ENCODE measurements at places on chromosomes 12 and 14.

DNA sequence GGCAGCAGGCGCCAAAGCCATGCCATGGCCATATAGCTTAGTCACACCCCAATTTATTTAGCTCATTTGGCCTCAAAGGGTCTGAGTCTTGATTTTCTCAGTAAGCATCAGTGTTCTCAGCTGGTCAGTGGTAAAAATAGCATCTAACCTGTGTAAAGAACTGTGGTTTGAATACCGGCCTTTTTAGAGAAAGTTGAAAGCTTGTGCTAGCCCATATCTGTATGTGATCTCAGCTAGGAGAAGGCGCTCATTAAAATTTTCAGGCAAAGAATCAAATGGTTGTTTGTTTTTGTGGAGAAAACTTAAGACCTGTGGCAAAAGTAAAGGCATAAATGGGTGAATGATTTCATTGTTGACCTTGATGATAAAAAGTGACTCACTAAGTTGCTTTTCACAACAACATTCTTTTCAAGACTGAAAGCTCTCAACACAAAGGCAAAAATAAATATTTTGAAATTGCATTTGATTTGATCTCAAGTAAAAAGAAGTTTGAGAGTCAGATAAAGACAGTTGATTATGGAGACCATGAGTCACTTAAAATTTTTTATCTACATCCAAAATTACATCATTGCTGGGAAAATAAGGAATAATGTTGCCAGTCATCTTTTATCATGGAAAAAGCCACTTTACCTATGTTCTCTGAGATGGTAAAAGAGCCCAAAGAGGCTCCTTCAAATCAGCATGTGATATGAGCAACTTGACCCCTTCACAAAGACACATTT, 128.5 kb upstream of the RGS6 start:
- DNase-seq, result no peak

GRCh38 chr14:96117101-96117897, 78.1 kb downstream of the C14orf132 start:
- no peak for DNase-seq

- no peak for DNase-seq
Observed at GRCh38 chr12:94012071-94012470, 136.3 kb upstream of the PLXNC1 start.

GRCh38 chr12:66678338-66679275, at the start of gene GRIP1:
TSS of gene GRIP1 (minus strand) at chr12:66679076. CDS start at chr12:66678904, 172 bp downstream.
- DNase-seq, result no peak

- no peak for DNase-seq
Observed at GRCh38 chr12:58925111-58925611, 4.9 kb upstream of the LRIG3 start.

DNA sequence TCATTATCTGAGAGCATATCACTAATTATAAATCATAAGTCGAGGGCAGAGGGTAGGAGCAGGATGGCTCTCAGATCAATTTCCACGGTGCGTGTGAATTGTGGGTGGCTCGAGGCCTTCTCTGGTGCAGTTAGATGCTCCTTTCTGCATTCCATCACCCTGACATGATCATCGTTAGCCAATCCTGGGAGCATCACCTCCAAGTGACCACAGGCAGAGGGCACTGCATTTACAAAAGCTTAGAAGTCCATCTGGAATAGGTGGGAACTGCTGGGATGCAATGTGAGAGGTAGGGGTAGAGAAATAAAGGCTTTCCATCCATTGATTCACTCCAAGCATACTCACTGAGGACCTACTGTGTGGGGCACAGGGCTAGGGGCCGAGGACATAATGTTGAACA, 538.2 kb upstream of the TBX3 start:
- DNase-seq, result no peak

DNA sequence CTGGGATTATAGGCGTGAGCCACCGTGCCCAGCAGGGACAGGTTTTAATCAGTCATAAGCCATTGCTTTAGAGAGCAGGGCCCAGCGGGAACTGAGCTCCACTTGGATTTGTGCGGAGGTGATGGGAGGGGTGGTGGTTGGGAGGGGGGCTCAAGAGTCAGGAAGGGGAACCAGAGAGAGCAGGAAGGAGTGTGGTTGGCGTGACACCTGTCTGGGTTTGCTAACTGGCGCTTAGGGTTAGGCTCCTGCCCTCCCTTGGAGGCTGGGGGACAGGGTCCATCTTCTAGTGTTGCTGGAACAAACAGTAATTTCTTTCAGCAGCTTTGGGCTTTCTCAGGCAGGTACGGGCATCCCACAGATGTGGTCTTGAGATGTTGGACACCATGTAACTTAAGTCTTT, 7.5 kb upstream of the ALDH2 start:
- DNase-seq, result no peak

GRCh38 chr12:112496496-112496895, 77.7 kb downstream of the PTPN11 start:
- no peak for DNase-seq

- DNase-seq, result peak; percentile 5
Observed at GRCh38 chr12:66409195-66409871, 107.0 kb downstream of the HELB start.

- no peak for DNase-seq
Observed at GRCh38 chr12:64528616-64529015, 76.7 kb downstream of the TBK1 start.

DNA sequence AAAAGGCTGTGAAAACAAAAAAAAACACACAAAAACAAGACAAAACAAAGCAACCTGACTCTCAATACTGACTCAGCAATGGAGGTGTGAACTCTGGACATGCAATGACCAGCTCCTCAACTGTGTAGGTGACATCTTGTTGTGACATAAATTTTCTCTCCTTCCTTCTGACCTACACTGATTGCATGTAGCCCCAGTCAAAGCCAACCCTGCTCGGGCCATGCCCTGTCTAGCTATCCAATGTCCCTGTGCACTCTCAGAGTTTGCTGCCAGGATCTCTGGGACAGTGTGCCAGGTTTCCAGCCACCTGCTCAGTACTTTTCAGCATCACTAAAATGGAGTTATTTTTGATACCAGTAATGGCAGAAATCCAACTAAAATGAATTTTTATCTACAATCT, 18.9 kb upstream of the CRACR2A start:
- no peak for DNase-seq

- DNase-seq, result no peak
Observed at GRCh38 chr12:71410844-71411243, 28.8 kb upstream of the LGR5 start.

DNA sequence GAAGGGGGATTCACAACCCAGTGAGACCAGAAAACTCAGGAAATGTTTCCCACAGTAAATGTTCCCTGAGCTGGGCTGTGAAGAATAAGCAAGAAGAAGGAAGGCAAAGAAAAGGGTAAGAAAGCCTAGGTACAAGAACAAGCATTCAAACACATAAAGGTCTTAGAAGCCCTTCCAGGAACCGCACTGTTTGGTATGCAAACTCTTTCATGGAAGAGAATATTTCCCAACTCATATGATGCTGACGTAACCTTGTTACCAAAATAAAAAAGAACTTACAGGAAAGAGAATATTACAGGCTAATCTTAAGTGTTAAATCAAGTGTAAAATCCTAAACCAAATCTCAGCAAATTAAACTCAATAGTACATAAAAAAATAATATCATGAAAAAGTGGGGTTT, 23.6 kb downstream of the MED6 start:
- no peak for DNase-seq

DNA sequence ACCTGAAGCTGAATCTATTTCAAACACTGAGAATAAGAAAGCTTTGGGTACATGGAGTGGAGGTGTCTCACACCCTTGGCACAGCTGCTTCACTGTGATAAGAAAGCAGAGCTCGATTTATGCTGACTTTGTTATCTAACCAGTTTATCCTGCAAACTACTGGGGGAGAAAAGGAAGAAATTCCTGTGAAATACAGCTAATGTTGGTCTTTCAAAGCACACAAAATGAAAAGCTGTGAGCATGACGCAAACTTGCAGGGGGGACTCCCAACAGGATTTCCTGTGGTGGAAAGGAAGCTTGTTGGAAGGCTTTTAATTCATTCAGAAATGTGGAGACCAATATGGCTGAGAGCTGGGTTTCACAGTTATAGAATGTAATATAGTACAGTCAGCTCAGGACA, 53.4 kb downstream of the SRGAP1 start:
- no peak for DNase-seq

DNA sequence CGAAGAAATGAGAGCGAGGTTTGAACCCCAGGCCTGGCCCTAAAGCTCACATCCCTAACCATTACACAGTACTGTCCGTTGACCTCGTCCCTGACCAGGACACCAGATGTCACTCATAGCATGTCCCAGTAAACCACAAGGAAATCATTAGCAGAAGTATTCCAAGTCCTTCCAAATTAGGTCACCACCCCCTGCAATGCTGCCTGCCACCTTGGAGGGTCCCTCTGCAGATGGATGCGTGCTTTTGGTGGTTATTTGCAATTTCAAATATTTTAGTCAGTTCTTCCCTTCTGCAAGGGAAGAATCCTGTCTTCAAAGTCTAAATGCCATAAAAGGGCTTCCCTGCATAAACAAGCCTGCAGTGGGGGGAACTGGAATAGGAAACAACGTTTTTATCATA, 71.3 kb downstream of the CLMN start:
- DNase-seq, result no peak

DNA sequence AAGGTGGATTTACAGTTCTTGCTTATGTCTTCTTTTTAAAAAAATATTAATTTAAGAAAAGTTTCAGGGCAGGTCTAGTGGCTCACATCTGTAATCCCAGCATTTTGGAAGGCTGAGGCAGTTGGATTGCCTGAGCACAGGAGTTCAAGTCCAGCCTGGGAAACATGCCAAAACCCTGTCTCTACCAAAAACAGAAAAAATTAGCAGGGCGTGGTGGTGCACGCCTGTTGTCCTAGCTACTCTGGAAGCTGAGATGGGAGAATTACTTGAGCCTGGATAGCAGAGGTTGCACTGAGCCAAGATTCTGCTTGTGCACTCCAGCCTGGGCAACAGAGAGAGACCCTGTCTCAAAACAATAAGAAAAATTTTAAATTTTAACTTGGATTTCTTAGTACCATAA, 5.4 kb upstream of the TAS2R46 start:
- DNase-seq, result no peak

- DNase-seq, result no peak
Observed at GRCh38 chr12:63440048-63440447, 228.2 kb downstream of the DPY19L2 start.

DNA sequence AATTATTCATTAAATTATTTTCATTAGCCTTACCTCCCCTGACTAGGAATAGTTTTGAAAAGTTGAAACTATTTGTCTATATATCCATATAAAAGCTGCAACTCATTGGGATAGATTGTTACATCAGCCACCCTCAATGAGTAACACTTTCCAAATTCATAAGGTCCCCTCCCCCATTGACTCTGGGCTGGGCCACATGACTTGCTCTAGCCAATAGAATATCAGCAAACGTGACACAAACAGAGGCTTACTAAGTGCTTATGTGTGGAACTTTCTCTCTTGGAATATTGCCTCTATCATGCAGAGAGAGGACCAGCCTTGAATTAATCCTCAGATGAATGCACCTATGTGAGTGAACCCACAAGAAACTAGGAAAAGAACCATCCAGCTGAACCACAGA, 213.7 kb downstream of the CCDC59 start:
- DNase-seq, result no peak

- no peak for DNase-seq
Observed at GRCh38 chr14:37138898-37139297, 33.5 kb downstream of the SLC25A21 start.

DNA sequence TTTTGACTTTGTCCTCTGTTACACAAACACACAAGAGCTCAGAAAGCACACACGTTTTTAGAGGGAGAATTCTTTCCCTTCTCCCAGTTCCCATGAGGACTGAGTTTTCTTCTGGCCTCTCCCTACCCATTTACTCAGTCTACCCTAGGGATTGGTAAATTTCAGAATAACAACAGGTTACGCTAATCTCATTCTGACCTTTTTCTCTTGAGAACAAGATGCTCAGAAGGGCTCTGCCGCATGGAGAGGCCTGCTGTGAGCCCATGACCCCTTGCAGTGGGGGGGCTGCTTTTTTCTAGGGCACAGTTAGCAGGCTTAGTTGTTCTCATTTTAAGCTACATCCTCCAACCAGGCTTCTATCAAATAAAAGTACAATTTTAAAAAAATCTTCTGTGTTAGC, 69.5 kb downstream of the GPR135 start:
- DNase-seq, result no peak

- DNase-seq, result no peak
Observed at GRCh38 chr12:105100998-105101397, 6.5 kb upstream of the WASHC4 start.

DNA sequence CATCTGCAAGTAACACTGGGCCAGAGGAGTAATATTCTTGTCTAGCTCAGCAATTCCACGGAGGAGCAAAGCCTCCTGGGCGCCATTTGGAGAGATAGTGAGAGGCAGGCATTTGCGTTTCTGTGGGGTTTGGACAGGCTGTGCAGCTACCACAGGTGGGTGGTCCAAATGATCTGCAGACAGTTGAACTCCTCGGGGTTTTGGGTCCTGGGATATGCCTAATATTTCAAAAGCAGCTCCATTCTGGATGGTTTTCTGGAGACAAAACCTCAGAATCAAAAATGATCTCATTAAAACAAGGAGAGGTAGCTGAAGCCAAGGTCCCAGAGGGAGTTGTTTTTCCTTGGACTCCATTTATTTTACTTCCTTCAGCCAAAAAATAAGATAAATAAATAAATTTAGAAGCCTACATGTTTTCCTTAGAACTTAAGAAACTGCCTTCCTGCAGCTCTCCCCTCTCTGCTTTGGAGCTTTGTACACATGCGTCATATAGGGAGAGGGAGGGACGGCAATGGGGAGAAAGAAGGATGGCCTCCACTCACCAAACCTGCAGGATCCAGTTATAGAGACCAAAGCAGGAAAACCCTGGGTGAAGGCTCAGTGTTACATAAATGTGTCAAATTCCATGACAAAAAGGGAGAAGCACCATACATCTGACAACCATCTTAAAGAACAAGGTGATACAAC, 227.3 kb upstream of the DAAM1 start:
- no peak for DNase-seq

DNA sequence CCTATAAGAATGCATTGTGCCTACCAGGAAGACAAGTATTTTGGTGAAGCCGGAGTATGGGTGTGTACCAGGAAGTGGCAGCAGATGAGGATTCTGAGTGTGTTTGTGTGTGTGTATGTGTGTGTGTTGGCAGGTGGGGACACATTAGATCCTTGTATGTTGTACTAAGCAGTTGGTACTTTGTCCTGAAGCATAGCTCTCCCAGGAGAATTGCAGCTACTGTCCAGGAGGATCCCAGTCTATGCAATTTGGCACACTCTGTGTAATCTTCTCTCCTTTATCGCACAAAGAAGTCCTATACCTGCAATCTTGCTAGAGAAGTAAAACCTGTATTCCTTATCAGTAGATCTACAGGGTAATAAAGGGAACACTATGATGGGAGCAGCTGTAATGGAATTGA, 276.5 kb downstream of the PAWR start:
- DNase-seq, result no peak

Data from stimulated activated CD4-positive, alpha-beta T cell treated with anti-CD3 and anti-CD28 coated beads, TNF-alpha, amount 100 ng/mL, for 4 hours (primary cell).